Calu3 (cell line): ENCODE measurements at places on chromosomes 6 and 20. TPM values are rescaled to one million over a fixed set of nuclear protein-coding genes. Genes with fewer than 3 reads are reported as not detected.
A peak's percentile ranks its signal among the peaks of the same experiment; 100 is the strongest.

DNA sequence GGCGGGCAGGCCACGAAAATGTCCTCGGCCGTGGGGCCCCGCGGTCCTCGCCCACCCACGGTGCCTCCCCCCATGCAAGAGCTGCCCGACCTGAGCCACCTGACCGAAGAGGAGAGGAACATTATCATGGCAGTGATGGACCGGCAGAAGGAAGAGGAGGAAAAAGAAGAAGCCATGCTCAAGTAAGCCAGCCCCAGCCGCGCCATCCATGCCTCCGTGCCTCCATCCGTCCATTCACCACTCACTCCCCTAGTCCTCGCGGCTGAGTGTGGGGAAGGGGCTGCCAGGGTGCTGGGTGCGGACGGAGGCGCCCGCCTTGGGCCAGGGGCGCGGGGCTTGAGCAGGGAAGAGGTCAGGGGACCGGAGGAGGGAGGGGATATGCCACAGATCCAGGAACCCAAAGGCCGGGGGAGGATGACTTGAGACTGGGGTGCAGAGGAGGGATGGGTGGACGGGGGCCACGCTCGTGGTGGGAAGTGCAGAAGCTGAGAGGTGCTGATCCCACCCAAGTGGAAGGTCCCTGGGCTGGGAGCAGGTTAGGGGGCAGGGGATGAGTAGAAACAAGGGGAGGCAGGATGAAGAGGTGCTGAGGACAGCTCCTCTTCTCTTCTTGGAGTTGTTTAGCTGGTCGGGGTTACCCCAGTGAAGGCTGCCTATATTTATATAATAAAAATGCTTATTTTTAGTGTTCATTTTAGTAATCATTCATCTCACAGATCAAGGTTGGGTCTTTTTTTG, 825 bp downstream of the RIMS1 start:
- H3K4me1 ChIP-seq = peaks cover 15% of the 10 kb centered on the region
- H3K27ac ChIP-seq = no peak overlapping the region

- no peaks in the 10 kb centered on the region for H3K4me1 ChIP-seq
- no peaks in the 10 kb centered on the region for H3K27me3 ChIP-seq
- no peak overlapping the region for H3K27ac ChIP-seq
- peaks cover 5% of the 10 kb centered on the region for H3K36me3 ChIP-seq
- no peak for DNase-seq
Measured at GRCh38 chr6:158439255-158439654, 120.6 kb upstream of the TMEM181 start.

- no peak for DNase-seq
- H3K27me3 ChIP-seq = no peaks in the 10 kb centered on the region
- H3K4me1 ChIP-seq = peaks cover 16% of the 10 kb centered on the region
- H3K27ac ChIP-seq = peak overlapping the region; percentile 99
- peak overlapping the region; percentile 90 for H3K4me3 ChIP-seq
- H3K36me3 ChIP-seq = peaks cover 61% of the 10 kb centered on the region
Measured at GRCh38 chr6:20402092-20402341, 338 bp downstream of the E2F3 start.

DNA sequence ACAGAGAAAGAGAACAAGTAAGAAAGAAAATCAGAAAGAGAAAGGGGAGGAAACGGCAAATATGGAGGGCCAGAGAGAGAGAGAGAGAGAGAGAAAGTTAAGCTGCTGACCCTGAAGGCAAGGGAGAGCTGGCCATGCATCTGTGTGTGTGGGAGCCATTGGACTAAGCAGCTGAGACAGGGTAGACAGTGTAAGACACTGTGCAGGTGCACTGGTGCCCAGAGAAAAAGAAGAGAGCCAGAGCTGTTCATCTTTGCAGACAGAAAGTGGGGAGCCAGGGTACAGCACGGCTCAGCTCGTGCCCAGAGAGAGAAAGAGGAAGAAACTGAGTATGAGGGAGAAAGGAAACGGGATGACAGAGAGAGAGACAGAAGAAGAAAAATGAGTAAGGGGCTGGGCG, 24.2 kb upstream of the ZNF318 start:
- H3K4me1 ChIP-seq = peaks cover 25% of the 10 kb centered on the region
- no peak overlapping the region for H3K4me3 ChIP-seq
- peaks cover 56% of the 10 kb centered on the region for H3K27me3 ChIP-seq
- no peak for DNase-seq
- H3K36me3 ChIP-seq = peaks cover 4% of the 10 kb centered on the region
- no peak overlapping the region for H3K27ac ChIP-seq

ROS1 gene
- 5.1 and 8.1 TPM in 2 replicates for total RNA-seq

GRCh38 chr6:126743076-126743475, 375.4 kb upstream of the RSPO3 start:
- H3K4me1 ChIP-seq = peaks cover 7% of the 10 kb centered on the region
- DNase-seq = no peak
- H3K27me3 ChIP-seq = no peaks in the 10 kb centered on the region
- H3K4me3 ChIP-seq = no peak overlapping the region
- H3K36me3 ChIP-seq = no peaks in the 10 kb centered on the region

C6orf89 gene
- total RNA-seq = 58.3 and 61.1 TPM in 2 replicates

DUSP15 gene
- total RNA-seq = 0.47 TPM in 1 of 2 replicates, not detected in the other

GRCh38 chr20:45358282-45359068, 4.5 kb upstream of the SYS1 start:
- no peak overlapping the region for H3K4me3 ChIP-seq
- peak overlapping the region; percentile 79 for H3K27ac ChIP-seq
- no peaks in the 10 kb centered on the region for H3K27me3 ChIP-seq
- H3K4me1 ChIP-seq = peaks cover 64% of the 10 kb centered on the region
